Activated CD8-positive, alpha-beta T cell treated with anti-CD3 and anti-CD28 coated beads, Interleukin-2, amount 10 ng/mL, durations not matched to agents 7 days and 5 days (primary cell): ENCODE measurements at places on chromosomes 13 and 19. TPM values are rescaled to one million over a fixed set of nuclear protein-coding genes. Genes with fewer than 3 reads are reported as not detected.

DNA sequence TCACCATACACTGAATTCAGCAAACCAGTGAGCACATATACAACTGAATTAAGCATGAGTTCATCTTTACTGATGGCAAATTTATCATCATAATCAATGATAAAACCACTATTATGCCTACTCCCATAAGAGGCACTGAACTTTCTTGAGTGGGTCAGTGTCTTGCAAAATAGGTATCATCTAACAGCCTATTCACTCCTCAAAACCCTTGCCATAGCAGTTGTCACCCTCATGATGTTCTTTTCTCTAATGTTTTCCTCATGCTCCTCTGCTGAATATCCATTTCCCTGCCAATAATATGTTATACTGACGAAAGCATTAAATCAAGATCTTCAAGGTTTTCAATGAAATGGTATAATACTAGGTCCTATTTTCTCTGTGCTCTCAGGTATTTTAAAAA is 5.6 kb downstream of the ARGLU1 start:
- no peak for DNase-seq

ANGPTL8 gene
- total RNA-seq = not detected

TTYH1 gene
- total RNA-seq = 0.99 TPM

- no peak for DNase-seq
Observed at GRCh38 chr13:70390064-70390463, 281.8 kb upstream of the KLHL1 start.

DNA sequence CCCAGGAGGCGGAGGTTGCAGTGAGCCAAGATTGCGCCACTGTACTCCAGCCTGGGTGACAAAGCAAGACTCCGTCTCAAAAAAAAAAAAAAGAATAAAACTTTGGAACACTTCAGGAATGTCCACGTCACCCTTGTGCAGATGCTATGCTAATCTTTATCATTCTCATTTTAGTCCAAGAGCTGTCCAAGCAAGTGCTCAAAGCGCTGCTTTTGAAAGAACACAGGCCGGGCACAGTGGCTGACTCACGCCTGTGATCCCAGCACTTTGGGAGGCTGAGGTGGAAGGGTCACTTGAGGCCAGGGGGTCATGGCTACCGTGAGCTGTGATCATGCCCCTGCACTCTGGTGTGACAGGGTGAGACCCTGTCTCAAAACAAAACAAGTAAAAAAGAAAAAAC is 11.1 kb upstream of the UQCR11 start:
- no peak for DNase-seq

CFAP97D2 gene
- total RNA-seq = not detected

CCDC8 gene
- total RNA-seq = not detected

- DNase-seq = no peak
Observed at GRCh38 chr19:54696117-54696548, 28.1 kb upstream of the KIR3DL3 start.

HSPB6 gene
- not detected for total RNA-seq

DNA sequence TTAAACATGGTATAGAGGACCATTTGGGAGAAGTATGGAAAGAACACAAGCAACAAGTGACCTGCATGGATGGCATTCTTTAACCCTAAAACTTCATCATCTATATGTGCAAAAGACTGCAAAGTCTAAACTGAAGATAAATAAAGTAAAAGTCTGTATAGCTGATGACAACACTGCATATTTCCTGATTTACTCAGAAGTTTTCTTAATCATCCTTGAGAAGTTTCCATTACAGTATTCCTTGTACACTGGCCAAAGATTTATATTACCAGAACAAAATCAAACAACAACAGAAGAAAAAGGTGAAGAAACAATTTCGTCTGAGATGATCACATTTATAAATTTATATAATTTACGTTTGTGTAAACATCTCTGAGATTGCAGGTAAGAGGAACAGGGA is 805.7 kb downstream of the PCDH9 start:
- no peak for DNase-seq

ZSCAN4 gene
- not detected for total RNA-seq

DNA sequence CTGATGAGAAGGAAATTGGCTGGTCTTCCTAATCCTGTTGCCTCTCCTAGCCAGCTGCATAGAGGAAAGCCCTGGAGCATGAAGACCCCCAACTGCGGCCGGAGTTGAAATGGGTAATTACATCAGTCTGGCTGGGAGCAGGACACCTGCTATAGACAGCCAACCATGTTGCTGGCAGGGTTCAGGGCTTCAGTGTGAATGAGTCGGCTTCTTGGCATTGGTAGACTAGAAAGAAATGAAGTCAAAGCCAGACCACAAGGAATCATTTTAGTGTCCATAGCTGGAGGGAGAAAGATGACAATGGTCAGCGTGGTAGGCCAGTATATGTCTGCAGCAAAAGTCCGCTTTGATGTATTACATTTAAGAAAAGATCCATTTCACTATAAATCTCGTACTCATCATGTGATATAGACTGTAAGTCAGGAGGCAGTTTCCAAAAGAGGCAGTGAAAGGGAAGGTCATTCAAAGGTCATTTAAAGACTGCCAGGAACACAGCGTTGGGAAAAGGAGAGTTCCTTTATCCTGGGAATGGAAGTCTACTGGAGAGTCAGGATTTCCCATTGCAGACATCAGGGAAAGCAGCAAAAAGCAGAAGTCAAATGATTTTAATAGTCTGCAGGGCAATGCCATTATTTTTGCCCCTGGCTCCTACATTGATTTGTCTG is 262.7 kb downstream of the DNAJC15 start:
- DNase-seq = no peak

DNA sequence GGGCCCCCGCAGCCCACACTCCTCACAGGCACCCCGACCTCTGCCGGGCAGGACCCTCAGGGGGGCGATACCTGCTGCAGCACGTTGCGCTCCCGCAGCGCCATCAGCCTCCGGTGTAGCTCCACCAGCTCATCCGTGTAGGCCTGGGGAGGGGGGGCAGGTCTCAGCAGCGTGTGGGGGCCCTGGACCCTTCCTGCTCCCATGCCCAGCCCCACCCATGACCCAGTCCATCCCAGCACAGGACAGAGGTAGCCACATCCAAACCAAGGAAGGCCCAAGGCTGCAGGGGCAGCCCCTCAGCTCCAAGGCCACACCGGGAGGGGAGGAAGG is 66.5 kb downstream of the MLLT1 start:
- no peak for DNase-seq

GRCh38 chr19:33811736-33812387 is 15.2 kb downstream of the KCTD15 start:
- no peak for DNase-seq

ERICH4 gene
- total RNA-seq = not detected

SUGT1 gene
- total RNA-seq = 48.5 TPM

DNA sequence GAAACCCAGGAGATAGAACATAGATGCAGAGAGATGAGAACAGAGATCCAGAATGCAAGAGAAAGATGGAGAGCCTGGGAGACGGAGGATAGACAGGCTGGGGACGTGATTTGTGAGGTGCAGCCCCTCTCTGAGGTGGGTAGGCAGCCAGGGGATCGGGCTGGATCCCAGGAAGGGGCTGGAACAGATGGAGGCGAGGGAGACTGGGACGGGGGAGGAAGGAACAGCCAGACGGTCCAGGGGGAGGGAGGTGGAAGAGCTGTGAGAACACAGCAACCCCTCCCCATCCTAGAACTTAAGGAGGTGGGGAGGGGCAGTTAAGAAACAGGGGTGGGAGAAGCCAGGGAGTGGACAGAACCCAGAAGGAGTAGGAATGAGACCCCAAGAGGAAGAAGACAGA is 3.1 kb downstream of the SLC17A7 start:
- no peak for DNase-seq

DNA sequence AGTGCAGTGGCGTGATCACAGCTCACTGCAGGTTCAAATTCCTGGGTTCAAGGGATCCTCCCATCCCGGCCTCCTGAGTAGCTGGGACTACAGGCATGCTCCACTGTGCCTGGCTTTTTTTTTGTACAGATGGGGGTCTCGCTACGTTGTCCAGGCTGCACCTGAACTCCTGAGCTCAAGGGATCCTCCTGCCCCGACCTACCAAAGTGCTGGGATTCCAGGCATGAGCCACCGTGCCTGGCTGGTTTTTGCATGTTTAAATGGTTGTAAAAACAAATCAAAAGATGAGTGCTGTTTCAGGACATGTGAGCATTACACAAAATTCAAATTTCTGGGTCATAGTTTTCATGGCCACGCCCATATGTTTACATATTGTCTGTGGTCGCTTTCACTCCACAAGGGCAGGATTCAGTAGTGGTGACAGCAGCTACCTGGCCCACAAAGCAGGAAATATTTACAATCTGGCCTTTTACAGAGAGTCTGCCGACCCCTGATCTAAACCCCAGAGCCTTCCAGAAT is 5.3 kb downstream of the MATK start:
- DNase-seq = peak; percentile 42

DNA sequence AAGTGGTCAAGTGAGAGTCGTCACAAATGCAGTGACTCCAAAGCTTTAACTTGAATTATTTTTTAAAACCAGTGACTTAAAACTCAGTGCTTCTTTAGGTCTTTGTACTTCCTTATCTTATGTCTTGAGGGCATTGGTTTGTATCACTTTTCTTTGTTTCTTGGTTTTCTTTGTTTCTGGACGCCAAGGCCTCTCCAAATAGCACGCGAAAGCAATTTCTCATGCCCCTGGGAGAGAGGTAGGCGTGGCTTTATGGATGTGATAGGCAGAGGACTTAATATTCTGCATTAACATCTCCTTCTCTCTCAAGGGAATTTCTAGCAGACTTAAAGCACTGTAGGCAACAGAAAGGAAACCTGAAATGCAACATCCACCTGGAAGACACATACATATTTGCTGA is 20.6 kb downstream of the UBE2L5 start:
- no peak for DNase-seq
